ENCODE measurements at places on chromosomes 5 and 9.
A peak's percentile ranks its signal among the peaks of the same experiment; 100 is the strongest.

DNA sequence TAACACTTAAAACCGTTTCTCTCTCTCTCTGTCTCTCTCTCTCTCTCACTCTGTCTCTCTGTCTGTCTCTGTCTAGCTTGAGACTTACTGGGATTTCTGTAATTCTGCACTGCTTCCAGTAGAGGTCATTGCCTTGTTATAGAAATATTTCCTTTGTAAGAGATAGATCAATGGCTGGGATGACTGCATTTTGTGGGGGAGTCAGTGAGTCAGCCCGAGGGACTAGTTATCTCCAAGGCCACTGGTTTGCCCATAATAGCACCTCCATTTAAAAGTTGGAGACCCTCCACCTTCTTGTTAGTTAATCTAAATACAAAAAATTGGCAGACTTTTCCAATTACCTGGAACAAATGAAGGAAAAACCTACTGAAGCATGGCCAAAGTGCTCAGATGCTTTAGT lies 547.2 kb downstream of the LRRC70 start:
- DNase-seq, result no peak

DNA sequence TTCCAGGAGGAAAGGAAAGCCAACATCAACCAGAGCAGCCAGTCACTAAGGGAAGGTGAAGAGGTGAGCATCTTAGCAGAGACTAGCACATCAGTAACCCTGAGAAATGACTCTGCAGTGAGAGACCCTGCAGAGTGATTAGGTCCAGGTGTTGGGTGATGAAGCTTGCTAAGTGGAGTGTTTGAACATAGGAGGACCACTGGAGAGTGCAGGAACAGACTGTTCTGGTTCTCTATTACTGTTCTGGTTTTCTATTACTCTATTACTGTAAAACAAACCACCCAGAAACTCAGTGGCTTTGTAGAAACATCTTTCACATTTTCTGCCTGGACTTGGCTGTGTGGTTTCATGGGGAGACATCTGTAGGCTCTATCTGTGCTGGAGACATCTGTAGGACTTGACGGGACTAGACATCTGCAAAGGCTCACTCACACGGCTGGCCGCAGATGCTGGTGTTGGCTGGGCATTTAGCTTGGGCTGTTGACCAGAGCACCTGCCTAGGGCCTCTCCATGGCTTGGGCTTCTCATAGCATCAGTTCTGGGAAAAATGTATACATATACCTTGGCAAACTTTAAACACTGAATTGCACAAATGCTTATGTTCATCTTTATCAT lies 33.4 kb upstream of the SPATA31E1 start:
- DNase-seq, result no peak

GRCh38 chr9:122071715-122072114 lies 21.4 kb downstream of the TTLL11 start:
- no peak for DNase-seq

GRCh38 chr5:163696579-163696887 lies 191.1 kb downstream of the MAT2B start:
- no peak for DNase-seq

GRCh38 chr5:82620957-82621600 lies 342.9 kb upstream of the RPS23 start:
- DNase-seq, result no peak

DNA sequence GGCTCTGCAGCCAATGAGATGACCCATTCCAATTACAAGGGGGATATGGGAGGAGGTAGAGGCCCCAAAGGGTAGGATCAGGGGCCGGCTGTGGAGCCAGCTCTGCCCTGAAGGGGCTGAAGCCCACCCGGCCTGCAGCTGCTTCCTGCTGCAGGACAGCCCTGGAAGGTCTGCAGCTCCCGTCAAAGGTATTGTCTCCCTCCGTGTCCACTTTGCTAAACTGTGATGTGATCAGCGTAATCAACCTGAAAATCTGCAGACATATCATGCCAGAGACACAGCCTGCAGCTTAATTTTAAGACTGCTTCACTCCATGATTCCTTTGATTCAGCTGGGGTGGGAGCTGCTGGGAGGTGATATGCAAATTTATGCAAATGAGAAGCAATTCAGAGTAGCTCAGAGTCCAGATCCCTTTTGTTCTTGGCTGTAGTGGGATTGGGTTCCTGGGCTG lies 90.7 kb downstream of the GADD45G start:
- no peak for DNase-seq

GRCh38 chr5:151202381-151203139 lies 21.3 kb downstream of the CCDC69 start:
- no peak for DNase-seq

DNA sequence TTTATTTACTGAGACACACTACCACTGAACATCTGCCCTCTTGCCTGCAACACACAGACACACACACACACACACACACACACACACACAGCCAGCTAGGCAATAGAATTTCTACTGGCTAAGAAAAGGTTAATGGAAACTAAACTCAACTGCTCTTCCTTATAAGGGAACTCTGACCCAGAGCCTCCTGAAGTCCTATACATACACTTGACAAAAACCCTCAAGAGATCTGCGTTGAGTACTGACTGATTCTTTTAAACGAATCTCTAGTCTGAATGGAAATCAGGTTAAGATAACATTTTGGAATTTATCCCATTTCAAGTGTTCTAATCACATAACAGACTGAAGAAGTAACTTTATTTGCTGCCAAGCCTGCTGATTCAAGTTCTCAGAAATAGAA lies 25.9 kb upstream of the TRPM3 start:
- DNase-seq, result no peak

- no peak for DNase-seq
These were observed 126.7 kb downstream of the GRIA1 start for GRCh38 chr5:153617190-153617589.

DNA sequence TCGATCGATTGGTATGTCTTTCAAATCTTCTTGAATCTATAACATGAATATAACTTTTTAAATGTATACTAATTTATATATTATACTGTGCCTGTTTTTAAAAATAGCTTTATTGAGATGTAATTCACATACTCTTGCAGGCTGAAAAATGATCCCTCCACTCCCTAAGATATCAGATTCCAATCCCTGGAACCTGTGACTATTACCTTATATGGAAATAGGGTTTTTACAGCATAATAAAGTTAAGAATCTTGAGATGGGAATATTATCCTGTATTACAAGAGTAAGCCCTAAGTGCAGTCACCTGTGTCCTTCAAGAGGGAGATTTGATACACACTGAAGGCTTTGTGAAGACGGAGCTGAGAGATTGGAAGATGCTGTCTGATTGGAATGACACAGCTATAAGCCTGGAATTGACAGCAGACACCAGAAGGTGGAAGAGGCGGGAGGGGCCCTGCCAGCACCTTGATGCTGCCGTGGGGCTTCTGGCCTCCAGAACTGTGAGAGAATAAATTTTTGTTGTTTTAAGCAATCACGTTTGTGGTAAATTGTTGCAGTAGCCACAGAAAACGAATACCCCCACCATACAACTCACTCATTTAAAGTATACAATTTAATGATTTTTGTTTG lies 161.3 kb downstream of the RMI1 start:
- no peak for DNase-seq

DNA sequence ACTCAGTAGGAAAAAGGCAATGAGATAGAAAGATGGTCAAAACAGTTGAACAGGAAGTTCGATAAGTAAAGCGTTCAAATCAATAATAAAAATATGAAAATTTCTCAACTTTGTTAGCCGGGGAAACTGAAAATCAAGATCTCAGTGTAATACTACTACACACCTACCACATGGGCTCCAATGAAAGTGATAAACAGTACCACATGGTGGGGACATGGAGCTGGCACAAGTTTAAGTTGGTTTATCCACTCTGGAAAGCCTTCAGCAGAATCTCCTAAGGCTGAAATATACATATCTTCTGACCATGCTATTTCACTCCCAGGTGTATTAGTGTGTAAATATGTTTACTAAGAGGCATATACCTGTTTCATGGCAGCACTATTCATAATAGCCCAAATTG lies 126.8 kb downstream of the NXNL2 start:
- no peak for DNase-seq

GRCh38 chr5:138467711-138468132 lies 2.4 kb downstream of the EGR1 start:
- DNase-seq, result no peak

- DNase-seq, result no peak
These were observed 155.8 kb upstream of the APC start for GRCh38 chr5:112581811-112582320.

DNA sequence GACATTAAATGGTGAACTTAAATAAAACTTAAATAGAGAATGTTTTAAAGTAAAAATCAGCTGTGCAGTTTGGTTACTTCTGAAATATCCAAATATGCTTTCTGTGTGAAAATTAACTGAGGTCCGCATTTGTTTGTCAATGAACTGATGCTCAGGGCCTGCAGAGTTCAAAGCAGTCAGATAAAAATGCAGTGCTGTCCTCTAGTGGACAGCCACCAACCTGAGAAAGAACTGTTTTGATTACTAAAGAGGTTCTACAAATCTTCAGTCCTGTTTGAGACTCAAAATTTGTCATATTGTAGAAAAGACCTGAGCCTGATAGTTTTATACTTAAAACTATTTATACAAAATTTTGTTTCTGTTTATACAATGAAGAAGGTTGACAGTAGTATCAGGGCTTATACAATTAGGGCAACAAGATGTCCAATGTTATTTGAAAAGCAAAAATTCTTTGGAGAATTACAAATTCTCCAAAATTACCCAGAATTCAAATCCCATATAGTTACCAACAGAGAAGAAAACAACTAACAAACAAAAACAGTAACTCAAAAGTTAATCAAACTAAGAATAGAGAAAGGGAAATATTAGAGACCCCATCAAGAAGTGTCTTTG lies 232.3 kb upstream of the TBCA start:
- no peak for DNase-seq

GRCh38 chr9:135045928-135046738 lies 41.3 kb upstream of the OLFM1 start:
- no peak for DNase-seq

- no peak for DNase-seq
These were observed 102.6 kb downstream of the TMEM232 start for GRCh38 chr5:110623874-110624273.

DNA sequence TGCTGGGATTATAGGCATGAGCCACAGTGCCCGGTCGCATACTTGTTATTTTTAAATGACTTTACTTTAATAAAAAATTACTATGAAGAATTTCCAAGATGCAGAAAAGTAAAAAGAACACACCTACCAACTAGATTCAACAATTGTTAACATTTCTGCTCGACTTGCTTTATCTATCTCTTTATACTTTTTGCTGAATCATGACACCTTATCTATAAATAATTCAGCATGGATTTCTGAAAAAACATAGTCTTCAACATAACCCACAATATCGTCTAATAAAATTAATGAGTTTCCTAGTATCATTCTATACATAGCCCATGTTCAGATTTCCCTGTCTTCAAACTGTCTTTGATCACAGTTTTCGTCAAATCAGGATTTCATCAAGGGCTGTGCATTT lies 25.9 kb downstream of the HMCN2 start:
- DNase-seq, result no peak

DNA sequence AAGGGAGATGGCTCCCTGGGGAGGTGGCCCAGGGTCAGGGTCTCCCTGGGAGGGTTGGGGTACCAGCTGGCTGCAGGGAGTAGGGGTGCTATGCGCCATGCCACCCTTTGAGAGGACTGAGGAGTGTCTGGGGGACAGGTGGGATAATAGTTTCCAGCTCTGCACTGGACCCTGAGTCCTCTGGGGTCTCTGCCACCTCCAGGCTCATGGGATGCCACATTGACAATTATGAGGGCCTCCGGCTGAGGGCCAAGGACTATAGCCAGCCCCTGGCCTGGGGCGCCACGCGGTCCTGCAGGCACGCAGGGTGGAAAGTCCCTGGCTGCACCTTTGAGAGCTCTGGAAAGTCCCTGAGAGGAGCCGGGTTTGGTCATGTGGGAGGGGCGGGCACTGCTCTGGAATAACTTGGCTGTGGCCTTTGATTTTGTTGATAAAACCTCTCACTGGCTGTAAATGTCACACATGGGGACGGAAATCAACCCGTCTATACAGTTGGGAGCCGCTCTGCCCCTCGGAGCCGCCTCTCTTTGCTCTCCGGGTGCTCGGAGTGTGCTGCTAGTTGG lies 16.0 kb downstream of the TRAF2 start:
- DNase-seq, result peak; percentile 79

- no peak for DNase-seq
These were observed 120.6 kb downstream of the MED27 start for GRCh38 chr9:131959056-131959455.

DNA sequence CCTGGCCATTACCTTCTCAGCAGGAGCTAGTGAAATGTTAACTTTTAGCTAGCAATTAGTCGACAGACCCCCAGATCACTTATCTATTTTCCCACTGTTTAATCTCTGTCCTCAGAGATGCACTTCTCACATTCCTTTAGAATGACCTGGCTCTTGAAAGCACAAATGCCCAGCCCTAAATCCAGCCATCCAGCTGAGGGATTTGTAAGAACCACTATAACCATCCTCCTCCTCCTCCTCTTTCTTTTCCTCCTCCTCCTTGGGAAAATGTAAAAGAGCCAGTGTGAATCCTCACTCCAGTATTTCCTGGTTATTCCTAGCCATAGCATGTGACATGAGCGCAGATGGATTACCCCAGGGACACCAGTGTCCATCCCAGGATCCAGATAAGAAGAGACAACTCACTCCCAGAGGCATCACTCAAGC lies 124.3 kb downstream of the ENC1 start:
- DNase-seq, result no peak

GRCh38 chr5:164561933-164562872 lies 1056.8 kb downstream of the MAT2B start:
- no peak for DNase-seq

DNA sequence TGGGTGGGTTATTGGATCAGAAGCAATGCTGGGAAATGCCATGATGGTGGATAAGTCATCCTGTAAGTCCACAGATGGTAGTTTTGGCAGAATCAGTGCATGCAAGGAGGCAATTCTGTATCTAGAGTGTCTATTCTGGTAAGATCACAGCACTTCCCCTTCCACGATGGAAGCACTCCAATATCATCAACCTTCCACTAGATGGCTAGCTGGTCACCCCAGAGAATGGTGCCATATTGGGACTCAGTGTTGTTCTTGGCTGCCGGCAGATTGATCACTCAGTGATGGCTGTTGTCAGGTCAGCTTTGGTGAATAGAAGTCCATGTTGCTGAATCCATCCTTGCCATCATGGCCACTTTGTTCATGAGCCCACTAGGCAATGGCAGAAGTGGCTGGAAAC lies 553.5 kb downstream of the CSNK1G3 start:
- no peak for DNase-seq

GRCh38 chr9:121273064-121273775 lies 5.3 kb downstream of the GSN start:
- DNase-seq, result no peak

- no peak for DNase-seq
These were observed 53.7 kb downstream of the KDM4C start for GRCh38 chr9:6811436-6811835.

DNA sequence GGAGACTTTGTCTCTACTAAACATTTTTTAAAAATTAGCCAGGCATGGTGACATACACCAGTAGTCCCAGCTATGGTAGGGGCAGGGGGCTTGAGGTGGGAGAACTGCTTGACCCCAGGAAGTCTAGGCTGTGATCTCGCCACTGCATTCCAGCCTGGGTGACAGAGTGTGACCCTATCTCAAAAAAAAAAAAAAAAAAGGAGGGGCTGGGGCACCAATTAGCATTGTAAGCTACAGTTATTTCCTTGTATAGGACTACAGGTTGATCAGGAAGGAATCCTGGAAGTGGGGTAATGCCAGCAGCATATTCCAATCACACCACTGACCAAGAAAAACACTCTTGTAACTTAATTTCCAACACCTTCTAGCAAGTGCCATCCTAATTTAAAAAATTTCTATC lies 32.1 kb downstream of the PWWP2A start:
- no peak for DNase-seq

- no peak for DNase-seq
These were observed 103.7 kb upstream of the MPDZ start for GRCh38 chr9:13383216-13383615.
